ENCODE measurements at places on chromosomes 3 and 15. TPM values are rescaled to one million over a fixed set of nuclear protein-coding genes. Genes with fewer than 3 reads are reported as not detected.

Gene FBXO40
- total RNA-seq: not detected

Gene UCN2
- not detected for total RNA-seq

DNA sequence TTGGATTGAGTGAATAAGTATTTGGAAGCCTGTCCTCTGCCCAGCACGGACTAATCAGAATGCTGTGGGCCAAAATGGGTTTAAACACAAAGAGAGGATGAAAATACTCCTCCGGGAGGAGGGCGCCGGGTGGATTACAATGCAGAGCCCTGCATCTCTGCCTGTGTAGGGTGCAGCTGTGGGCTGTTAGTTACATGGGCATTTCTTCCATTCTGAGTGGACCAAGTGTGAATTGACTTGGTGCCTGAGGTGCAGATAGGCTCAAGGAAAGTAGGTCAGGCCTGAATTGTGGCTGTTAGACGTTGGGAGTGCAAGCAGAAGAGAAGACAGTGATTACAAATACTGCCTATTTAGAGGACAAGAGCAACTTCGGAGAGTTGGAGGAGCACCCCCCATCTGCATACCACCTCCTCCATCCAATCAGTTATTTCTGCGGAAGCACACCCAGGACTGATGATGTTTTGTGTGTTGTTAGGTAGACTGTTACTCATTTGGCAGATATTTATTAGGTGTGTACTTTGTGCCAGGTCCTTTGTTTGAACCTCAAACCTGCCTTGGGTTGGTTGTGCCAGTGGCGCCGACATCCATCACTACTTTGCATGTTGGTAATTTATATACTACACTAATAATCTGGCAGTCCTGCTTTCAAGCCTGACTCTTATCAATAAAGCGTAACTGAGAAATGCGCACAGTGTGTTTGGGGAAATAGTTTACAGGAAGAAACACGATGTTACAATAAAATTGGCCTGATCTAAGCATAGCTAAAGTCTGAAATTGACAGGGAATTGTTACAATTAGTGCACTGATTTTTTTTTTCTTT is 33.0 kb downstream of the PTPRG start:
- H3K4me1 ChIP-seq: no peaks in the 10 kb centered on the region
- H3K36me3 ChIP-seq: no peaks in the 10 kb centered on the region
- H3K27ac ChIP-seq: no peak overlapping the region
- no peaks in the 10 kb centered on the region for H3K27me3 ChIP-seq
- DNase-seq: no peak

DNA sequence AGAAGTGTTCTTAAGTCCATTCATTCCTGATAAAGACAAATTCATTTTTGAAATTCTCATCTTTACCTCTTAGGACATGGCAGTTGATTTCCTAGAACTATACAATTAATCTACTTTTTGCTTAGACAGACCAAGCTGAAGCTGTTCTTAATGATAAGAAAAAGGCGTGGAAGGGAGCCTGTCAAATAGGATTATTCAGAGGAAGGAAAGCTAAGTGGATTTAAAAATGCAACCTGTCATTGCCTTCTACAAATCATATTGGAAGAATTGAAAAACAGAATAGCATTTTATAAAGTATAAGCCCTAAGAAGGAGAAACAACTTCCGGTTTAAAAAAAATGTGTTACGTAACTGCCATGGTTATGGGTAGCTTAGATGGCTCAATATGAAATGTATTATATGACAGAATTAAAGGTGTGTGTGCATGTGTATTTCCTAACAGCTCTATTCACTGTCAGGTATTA is 81.2 kb upstream of the RAP2B start:
- DNase-seq: no peak
- no peaks in the 10 kb centered on the region for H3K27me3 ChIP-seq

- peaks cover 3% of the 10 kb centered on the region for H3K36me3 ChIP-seq
- no peaks in the 10 kb centered on the region for H3K27me3 ChIP-seq
- H3K4me3 ChIP-seq: no peak overlapping the region
- H3K27ac ChIP-seq: no peak overlapping the region
- H3K4me1 ChIP-seq: peaks cover 21% of the 10 kb centered on the region
Observed at GRCh38 chr3:27467545-27467944, 16.6 kb downstream of the SLC4A7 start.
